NCI-H2081 (cell line): ENCODE measurements at places on chromosomes 2 and 18.

DNA sequence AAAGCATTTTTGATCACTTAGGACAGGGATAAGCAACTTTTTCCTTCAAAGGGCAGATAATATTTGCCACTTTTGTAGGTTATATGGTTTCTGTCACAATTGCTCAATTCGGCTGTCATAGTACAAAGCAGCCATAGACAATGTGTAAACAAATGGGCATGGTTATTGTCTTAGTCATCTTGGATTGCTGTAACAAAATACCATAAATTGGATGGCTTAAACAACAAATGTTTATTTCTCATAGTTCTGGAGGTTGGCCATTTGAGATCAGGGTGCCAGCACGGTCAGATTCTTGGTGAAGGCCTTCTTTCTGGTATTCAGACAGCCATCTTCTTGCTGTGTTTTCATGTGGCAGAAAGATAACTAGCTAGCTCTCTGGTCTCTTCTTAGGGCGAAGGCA lies 91.2 kb downstream of the TAF4B start:
- no peak for DNase-seq

DNA sequence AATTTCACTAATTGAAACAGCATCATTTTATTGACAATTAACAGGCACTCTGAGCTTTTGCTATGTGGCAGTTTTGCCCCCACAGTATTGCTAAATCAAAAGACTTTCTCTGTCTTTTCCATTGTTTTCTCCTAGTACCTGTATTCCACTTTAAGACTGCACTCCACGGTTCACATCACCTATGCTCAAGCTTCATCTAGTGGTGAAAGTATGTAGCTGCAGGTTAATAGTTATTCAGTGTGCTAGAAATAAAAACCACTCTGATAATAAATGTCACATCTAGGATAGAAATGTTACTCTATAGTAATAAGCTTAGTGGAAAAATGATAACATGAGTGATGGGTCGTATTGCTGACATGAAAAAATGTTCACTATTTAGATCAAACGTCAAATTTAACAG lies 24.6 kb downstream of the ARL6IP6 start:
- peak; percentile 8 for DNase-seq

- DNase-seq, result no peak
These were observed 41.8 kb downstream of the SPP2 start for GRCh38 chr2:234092344-234092743.

DNA sequence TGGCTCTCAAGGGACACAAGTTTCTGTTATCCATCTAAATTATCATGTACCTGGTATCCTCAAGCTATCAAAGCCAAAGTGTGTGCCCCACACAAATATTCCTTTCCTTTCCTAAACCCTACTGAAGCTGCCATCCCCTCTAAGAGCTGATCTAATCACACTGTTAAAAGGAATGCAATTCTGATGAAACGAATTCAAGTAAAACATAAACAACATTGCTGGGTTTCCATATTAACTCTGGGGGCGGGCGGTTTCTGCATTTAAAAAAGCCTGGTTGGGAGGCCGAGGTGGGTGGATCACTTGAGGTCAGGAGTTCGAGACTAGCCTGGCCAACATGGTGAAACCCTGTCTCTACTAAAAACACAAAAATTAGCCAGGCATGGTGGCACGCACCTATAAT lies 41.9 kb upstream of the PCBP1 start:
- no peak for DNase-seq

GRCh38 chr18:32469691-32470459 lies 807 bp downstream of the GAREM1 start:
- peak; percentile 39 for DNase-seq
